ENCODE measurements at places on chromosomes 3 and 15.
A peak's percentile ranks its signal among the peaks of the same experiment; 100 is the strongest.

GRCh38 chr3:33131331-33132018, 17.7 kb downstream of the CRTAP start:
- peak; percentile 53 for DNase-seq

DNA sequence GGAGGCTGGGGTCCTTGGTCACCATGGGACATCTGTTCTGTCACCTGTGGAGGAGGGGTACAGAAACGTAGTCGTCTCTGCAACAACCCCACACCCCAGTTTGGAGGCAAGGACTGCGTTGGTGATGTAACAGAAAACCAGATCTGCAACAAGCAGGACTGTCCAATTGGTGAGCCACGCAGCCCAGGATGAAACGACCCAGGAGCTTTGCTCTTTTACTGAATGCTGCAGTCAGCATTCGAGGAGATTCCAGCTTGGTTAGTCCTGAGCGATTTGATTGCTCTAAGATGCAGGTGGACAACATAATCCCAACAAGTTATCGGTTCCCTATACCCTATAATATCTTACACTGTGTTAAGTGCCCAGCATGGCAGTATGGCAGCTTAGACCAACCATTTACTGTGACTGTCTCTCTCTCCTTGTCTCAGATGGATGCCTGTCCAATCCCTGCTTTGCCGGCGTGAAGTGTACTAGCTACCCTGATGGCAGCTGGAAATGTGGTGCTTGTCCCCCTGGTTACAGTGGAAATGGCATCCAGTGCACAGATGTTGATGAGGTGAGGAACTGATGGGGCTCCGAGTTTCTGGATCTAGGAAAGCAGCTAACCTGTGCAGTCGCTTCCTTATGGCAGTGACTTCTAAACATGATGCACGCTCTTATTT, 7.8 kb downstream of the THBS1 start:
- no peak for DNase-seq

- no peak for DNase-seq
Measured at GRCh38 chr15:71341811-71342550, 226.7 kb downstream of the THSD4 start.

DNA sequence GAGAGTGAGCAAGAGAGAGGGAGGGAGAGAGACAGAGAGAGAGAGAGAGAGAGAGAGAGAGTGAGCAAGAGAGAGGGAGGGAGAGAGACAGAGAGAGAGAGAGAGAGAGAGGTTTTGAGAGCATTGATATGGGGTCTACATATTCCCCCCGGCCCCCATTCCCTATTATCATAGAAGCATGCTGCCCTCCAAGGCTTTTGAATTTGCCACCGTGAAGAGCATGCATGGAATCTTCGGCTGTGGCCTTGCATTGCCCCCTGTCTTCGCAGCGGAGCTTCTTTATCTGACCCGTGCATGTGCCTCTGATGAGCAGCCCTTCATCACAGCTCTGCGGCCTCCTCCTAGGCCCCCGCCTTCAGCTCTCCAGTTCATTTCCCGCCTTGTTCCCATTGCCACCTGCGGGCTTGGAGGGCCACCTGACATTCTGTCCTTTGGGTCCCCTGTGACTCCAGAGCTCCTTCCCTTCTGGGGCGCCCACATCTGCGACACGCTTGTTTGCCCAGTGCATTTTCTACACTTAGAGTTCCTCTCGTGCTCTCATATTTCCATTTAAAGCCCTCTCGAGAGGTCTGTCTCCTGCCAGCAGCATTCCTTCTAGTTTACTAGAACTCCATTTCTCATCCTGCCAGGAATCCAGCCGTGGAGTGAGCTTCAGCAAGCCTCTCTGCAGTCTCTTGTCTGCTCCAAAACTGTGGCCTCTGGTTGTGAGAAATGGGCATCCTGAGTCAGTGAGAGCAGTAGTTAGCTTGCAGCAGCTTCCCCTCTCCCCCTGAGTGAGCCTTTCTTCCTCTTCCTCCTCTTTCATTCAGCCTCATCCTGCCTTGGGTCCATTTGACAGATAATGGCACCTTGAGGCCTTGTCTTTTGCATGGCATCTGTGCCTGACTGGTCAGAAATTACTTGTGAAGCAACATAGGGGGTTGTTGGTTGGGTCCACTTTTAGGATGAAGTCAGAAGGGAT, 25.3 kb downstream of the LPP start:
- no peak for DNase-seq

DNA sequence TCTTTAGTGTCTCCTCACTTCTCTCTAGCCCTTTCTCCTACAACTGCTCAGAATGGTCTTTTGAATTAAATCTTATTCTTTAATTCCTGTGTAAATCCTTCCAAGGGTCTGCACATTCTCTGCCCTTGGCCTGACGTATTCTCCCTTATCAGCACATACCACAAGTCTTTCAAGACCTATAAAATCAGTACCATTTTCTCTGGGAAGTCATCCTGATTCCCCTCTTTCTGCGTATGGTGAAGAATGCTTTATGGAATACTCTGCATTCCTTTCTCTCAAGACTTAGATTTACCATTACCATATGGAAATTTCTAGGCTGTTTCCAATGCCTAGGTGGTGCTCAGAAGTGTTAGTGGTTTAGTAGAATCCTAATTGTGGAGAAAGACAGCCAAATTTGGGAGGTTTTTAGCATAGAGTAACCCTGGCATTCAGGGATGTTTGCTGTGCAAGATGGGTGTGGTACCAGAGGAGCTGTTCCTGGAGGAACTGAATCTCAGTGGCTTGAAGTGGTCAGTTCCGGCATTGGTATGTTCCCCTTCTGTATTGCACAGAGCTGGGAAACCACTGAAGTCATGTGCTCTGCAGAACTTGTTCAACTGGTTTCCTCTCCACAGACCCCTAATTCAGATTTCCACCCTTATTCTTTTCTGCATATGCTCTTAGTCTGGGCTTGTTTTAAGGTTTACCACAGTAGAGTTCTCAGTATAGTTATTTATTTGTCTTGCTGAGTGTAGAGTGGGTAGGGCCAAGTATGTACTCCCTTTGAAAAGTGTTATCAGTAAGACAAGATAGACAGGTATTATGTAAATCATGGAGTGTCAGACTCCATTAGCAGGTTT, 24.5 kb downstream of the IQGAP1 start:
- peak; percentile 26 for DNase-seq

DNA sequence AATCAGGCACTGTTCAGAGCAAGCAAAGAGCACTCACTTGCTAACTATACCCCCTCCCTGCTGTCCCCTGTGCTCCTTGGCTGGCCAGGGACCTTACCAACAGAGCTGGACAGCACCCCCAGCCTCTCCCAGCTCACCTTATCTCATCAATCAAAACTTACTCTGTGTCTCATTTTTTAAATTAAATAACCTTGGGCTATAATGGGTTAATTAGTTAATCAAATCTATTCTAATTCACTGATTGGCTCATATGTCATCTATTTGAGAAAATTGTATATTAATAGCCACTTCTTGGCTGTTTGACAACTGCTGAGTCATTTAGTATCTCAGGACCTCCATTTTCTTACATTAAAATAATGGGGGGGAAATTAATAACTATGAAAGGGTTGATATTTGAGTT, 22.9 kb downstream of the IL5RA start:
- DNase-seq, result no peak

- no peak for DNase-seq
Measured at GRCh38 chr3:127761441-127761801, 60.9 kb downstream of the MGLL start.

- DNase-seq, result no peak
Measured at GRCh38 chr15:90862964-90863778, 5.2 kb upstream of the FURIN start.

DNA sequence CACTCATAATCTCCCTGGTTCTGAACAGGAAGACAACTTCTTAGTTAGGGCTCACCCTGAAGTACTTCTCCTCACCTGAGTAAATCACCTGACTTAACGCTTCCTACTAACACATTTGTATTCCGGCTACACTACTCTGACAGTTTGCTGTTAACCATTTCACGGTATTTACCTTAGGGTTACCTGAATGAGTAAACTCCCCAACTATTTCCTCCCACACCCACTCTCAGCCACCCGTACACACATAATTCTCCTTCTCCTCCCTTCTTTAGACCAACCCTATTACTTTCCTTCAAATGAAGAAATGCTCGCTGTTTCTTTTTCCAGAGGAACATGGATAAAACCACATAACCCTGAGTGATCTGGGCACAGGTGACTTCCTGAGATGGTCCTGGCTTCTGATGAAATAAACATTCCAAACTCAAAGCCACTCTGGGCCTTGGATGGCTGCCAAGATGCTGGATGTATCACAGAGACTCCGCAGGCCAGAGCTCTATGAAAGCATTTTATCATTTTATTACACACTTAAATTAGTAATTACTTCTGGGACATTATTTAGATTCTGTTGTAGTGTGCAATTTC, 183.6 kb upstream of the ATP11B start:
- DNase-seq, result no peak

DNA sequence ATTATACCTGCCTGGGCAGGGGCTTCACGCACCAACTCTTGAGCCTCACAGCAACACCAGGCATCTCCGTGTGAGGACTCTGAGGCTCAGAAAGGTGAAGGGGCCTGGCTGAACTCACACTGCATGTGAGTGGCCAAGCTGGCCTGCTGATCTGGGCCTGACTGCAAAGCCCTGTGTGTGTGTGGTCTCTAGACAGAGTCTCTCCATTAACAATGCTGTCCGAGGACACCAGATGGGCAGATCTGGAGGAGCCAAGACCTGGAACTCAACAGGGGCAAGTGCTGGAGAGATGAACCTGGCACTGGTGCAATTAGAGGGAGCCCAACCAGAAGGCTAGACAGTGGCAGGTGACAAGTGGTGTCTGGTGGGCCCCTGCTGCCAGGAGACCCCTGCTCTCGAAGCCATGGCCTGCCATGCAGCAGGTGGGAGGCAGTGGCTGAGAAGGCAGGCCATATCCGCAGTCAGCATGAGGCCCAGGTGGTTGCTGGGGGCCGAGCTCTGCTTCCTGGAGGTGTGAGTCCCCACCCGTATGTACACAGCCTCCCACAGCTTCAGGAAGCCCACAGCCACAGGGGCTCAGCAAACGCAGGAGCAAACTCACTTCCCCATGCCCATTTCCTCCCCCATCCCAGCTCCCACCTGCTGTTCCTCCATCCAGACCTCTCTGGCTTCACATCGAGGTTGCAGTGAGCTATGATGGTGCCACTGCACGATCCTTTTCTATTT, 39.0 kb downstream of the CYP11A1 start:
- no peak for DNase-seq

DNA sequence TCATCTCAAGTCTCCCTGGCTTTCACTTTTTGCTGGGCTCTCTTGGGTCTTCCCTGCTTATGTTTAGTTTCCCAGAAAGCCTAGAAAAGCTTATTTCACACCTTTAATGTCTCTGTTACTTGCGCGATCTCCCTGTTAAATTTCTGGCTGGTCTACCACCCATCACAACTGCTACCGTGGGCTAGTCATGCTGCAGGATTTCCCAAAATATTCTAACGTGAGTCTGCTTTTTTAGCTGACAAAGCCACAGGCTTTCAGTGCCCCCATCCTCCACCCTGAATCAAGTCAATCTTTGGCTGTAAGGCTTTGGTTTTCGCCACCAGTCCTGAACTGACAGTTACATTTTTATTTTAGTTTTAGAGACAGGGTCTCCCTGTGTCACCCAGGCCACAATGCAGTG, 74.1 kb downstream of the SUMF1 start:
- DNase-seq, result no peak

GRCh38 chr15:51303462-51303980, 34.9 kb downstream of the CYP19A1 start:
- DNase-seq, result no peak

GRCh38 chr3:130779486-130779885, 32.9 kb upstream of the PIK3R4 start:
- no peak for DNase-seq

DNA sequence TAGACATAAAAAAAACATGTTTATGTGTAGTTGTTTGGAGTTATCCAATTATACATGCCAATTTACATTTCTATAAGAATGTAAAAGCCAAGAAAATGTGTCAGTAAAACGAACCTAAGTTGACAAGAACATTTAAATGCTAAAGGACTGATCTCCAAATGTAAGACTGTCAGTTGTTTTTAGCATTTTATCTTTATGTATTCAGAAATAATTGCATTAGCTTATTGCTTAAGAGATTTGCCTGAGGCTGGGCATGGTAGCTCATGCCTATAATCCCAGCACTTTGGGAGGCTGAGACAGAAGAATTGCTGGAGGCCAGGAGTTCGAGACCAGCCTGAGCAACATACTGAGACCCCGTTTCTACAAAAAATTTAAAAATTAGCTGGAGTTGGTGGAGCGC, 26.9 kb downstream of the PXK start:
- no peak for DNase-seq

DNA sequence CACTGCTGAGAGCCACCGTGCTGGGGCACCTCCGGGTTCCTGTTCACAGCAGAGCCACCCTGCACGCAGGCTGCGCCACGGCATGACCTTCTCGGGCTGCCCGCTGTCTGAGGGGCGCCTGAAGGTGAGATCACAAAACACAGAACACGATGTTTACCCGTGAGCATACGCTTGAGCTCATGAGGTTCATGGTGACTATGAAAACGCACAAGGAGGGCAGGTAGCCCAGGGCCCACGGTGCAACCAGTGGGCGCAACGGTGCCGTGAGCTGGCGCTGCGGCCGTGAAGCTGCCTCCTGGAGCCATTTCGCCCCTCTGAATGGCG, 36.1 kb downstream of the KLHL25 start:
- DNase-seq, result no peak

- DNase-seq, result no peak
Measured at GRCh38 chr3:38722781-38723568, 73.5 kb upstream of the SCN5A start.

DNA sequence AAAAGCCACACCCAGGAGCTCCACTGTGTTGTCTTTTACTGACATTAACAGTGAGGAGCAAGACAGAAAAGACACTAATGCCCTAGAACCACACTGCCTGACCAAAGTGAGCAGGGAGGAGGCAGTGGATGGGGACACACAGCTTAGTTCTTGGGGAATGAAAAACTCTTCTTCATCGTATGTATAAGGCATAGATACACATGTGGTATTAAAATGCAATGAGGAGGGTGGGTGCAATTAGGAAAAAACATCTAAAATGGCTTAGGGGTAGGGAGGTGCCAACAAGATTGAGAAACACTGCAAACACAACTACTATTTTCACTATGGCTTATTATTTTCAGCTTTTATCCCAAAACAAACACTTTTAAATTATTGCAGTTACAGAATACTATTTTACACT, 15.5 kb downstream of the KLHL25 start:
- no peak for DNase-seq

GRCh38 chr3:62923066-62923465, 47.9 kb upstream of the CADPS start:
- no peak for DNase-seq

GRCh38 chr15:81333363-81333762, 9.4 kb upstream of the STARD5 start:
- no peak for DNase-seq

DNA sequence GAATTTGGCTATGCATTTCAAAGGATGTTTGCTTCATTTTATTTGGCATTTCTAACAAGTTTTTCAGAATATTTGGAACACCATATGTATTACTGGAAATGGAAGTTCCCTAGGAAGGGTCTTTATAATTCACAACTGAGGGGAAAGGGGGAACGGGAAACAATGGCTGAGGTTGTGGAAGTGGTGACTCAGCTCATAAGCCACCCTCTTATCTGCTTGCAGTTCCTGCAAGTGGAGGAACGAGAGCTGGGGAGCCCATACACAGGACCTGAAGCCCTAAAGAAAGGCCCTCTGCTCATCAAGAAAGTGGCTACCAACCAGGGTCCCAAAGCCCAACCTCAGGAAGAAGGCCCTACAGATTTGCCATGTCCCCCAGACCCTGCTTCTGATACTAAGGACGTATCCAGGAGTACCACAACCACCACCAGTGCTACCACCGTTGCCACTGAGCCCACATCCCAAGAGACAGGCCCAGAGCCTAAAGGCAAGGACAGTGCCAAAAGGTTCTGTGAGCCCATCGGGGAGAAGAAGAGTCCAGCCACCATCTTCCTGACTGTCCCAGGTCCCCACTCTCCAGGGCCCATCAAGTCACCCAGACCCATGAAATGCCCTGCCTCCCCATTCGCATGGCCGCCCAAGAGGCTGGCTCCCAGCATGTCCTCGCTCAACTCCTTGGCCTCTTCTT, 37.9 kb downstream of the ESYT3 start:
- no peak for DNase-seq

Data from CD4-positive, alpha-beta T cell treated with Interleukin-15 for 4 hours (primary cell).